ENCODE measurements at places on chromosomes 3 and 15.

- DNase-seq = no peak
Observed at GRCh38 chr15:76313731-76314130, 2.5 kb upstream of the ETFA start.

DNA sequence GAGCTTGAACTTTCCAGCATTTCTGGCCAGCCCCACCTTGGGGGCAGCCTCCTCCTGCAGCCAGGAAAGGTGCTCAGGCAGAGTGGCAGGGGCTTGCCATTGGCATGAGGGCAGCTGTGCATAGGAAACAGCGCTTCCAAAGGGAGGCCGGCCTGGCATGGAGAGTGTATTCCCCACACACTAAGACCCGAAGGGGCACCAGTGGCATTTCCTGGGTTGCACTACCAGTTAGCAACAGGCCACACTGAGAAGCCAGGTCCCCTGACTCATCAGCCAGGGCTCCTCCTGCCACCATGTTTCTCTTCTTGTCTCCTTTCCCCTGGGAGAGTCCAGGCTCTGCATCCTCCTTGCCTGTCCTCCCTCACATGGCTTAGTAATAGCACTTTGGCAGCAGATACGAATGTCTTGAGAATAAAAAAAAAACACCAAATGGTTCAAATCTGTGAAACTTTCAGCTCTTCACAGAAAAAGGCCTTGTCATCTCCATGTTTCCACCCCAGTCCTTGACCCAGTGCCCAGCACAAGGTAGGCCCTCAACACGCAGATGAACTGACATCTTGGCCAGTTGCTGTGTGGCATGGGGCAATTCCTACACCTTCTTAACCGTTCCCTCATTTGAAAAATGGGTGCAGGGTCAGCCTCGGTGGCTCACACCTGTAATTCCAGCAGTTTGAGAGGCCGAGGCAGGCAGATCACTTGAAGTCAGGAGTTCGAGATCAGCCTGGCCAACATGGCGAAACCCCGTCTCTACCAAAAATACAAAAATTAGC is 180.4 kb downstream of the SMAD6 start:
- DNase-seq = peak; percentile 76

DNA sequence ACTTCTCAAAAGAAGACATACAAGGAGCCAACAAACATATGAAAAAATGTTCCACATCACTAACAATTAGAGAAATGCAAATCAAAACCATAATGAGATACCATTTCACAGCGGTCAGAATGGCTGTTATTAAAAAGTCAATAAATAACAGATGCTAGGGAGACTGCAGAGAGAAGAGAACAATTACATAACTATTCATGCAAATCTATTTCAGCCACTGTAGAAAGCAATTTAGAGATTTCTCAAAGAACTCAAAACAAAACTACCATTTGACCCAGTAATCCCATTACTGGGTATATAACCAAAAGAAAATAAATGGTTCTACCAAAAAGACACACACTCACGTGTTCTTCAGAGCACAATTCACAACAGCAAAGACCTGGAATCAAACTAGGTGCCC is 116.3 kb downstream of the VPS13C start:
- no peak for DNase-seq

- peak; percentile 90 for DNase-seq
Observed at GRCh38 chr3:125107861-125108567, 52.2 kb upstream of the HEG1 start.

DNA sequence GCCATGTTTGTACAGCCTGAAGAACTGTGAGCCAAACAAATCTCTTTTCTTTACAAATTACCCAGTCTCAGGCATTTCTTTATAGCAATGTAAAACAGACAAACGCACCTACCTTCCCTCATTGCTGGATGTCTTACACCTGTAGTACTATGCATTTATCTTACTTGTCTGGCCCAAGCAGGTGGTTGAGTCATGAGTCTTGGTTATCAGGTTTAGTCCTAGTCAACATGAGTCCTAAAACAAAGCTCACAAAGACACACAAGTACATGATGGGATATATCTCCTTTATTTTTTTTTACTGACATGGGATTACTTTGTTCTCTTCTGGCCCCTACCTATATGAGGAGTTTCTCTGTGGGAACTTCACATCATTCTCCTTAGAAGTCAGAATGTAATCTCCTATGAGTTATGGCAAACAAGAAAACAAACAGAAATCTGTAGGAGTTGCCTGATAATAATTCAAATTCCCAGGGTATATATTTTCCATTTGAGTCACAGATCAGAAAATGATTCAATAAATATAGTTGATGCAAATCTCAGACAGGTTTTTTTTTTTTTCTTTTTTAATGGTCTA is 33.6 kb upstream of the PLSCR2 start:
- DNase-seq = peak; percentile 35

- DNase-seq = peak; percentile 85
Observed at GRCh38 chr15:52100807-52101442, 11.7 kb downstream of the BCL2L10 start.

GRCh38 chr3:168427835-168428475 is 332.2 kb upstream of the GOLIM4 start:
- no peak for DNase-seq
